Dorsolateral prefrontal cortex (tissue), 122 donors: ENCODE measurements at places on chromosomes 7 and 10. TPM values are rescaled to one million over a fixed set of nuclear protein-coding genes. Genes with fewer than 3 reads are reported as not detected.
A peak's percentile ranks its signal among the peaks of the same experiment; 100 is the strongest.

DNA sequence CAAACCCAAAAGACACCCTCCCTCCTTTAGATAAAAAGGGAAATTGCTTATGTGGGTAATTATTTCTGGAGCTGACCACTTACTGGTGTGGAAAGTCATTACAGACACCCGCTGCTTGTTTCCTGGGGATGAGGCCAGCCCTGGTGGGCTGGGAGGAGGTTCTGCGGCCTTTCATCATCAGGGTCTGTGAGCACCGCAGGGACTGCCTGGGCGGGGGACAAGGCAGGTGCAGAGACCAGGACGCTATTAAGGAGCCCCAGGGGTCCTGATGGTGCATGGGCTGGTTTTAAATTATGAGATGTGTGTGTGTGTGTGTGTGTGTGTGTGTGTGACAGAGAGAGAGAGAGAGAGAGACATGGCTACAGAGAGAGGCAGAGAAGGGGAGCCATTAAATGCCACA, 171.2 kb downstream of the DNAJB6 start:
- DNase-seq, result no peak

DNA sequence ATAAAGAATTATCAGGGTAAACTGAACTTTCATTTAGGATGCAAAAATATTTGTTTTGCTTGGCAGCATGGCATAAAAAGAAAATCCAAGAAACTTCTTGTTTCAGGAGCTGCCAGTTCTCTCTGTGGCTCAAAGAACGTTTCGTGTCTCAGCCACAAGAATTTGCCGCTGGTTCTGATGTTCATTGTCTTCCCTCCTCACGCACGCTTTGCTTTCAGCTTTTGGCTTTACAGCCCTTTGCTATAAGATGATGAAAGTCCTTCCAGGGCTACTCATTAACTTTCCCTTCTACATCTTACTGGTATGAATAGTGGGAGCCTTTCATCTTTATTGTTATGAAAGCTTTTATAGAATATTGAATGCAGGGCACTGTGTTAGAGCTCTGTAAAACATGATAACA, 124.7 kb downstream of the BICC1 start:
- no peak for DNase-seq

The RBP3 gene
- not detected for total RNA-seq

DNA sequence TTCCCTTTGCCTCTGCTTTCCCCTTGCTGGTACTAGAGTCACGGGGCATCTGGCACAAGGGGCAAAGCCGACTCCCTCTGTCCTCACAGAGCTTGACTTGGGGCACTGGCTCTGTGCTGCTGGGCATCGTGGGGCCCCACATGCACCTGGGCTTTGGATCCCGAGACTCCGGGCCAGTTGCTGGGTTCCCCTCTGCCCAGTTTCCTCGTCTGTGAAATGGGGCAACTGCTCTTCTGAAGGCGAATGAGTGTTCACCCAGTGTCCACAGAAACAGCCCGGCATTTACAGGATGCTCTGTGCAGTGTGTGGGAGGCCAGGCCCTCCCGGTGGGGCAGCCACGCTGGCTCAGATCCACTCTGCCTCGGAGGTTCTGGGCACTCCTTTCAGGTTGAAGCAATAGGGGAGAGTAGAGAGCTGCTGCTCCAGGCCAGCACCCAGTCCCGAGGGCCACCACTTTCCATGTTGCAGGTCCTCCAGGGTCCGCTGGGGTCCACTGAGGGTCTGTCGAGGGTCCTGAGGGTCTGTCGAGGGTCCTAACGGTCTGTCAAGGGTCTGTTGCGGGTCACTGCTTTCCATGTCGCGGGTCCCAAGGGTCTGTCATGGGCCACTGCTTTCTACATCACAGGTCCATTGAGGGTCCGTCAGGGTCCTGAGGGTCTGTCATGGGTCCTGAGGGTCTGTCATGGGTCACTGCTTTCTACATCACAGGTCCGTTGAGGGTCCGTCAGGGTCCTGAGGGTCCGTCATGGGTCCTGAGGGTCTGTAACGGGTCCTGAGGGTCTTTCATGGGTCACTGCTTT, 103.6 kb downstream of the VIPR2 start:
- no peak for DNase-seq

- no peak for DNase-seq
Observed at GRCh38 chr10:111648046-111648445, 535.5 kb downstream of the GPAM start.

The STRA8 gene
- total RNA-seq, result not detected

The PDGFA gene
- 39.1 TPM for total RNA-seq

DNA sequence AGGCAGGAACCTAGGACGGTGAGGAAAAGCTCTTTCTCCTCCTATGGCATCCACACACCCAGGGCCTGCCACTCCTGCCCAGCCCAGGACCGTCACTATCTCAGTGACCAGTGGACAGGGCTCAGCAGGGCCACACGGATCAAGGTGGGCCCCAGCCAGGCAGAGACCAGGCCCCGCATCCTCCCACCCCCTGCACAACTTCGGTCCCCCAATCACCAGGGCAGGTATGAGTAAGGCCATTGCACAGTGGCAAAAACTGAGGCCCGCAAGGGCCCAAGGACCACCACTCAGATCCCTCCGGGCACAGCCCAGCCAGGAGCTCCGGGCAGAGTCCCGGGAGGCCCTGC, 30.3 kb downstream of the OAT start:
- no peak for DNase-seq

The MKI67 gene
- total RNA-seq, result 0.07 TPM

The ETV1 gene
- 36.9 TPM for total RNA-seq

DNA sequence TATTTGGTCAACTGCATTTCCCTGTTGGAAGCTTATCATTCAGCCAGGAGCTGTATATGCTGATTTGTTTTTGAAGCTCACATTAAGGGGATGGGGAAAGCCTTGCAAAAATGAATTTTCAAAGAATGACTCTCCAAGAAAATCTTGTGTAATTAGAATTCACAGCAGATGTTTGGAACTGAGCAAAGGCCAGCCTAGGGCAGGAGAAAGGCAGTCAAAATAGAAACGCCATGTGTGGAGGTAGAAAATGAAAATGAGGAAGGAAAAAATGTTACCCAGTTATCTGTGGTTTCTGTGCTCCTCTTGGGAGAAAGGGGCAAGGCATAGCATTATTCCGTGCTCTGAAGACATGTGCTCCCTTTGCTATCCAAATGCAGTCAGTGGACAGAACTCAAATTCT, 93.5 kb downstream of the NRP1 start:
- DNase-seq, result no peak

GRCh38 chr10:21500578-21500910, 24.9 kb downstream of the SKIDA1 start:
- no peak for DNase-seq

The ZNF485 gene
- total RNA-seq, result 5.4 TPM

DNA sequence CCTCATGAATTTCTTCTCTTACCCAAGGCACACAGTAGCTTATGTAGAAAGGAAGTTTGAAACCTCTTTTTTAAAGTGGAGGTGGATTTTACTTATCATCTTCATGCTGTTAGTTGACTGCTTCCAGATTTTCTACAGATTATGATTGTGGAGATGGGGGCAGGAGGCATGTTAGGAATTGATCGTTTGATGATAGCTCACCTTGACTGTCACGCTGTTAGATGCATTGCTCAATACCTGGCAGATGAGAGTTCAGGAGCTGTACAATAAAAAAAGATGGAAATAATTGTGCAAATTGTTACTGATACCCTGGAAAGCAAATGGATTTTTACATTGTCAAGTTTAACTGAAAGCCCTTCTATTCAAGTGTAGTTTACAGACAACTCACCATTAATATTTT, 340.3 kb downstream of the PLXDC2 start:
- DNase-seq, result no peak

GRCh38 chr7:28708033-28708951, 249.8 kb downstream of the TRIL start:
- DNase-seq, result no peak

- DNase-seq, result peak; percentile 35
Observed at GRCh38 chr7:36182854-36183604, 30.0 kb downstream of the EEPD1 start.

DNA sequence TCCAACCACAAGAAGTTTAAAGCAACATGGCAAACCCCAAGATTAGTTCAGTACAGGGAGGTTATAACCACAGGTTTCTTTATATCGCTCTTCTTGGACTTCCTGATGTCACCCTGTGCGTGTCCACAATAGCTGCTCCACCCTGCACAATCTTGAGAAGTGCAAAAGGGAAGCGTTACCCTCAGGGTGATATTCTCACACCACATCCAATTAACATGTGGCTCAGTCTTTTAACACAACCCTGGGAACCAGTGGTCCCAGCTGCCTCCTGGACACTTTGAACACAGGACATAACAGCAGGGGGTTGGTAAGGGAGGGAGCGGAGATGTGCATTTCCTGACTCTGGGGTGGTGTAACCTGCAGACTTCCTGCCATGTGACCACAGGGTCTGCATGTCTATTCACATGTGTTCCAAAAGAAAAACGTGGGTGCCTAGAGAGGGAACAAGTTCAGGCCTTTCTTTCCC, 64.6 kb downstream of the GSAP start:
- no peak for DNase-seq

The COL1A2 gene
- total RNA-seq, result 9.3 TPM
